ENCODE measurements at places on chromosomes 11 and 22. TPM values are rescaled to one million over a fixed set of nuclear protein-coding genes. Genes with fewer than 3 reads are reported as not detected.

DNA sequence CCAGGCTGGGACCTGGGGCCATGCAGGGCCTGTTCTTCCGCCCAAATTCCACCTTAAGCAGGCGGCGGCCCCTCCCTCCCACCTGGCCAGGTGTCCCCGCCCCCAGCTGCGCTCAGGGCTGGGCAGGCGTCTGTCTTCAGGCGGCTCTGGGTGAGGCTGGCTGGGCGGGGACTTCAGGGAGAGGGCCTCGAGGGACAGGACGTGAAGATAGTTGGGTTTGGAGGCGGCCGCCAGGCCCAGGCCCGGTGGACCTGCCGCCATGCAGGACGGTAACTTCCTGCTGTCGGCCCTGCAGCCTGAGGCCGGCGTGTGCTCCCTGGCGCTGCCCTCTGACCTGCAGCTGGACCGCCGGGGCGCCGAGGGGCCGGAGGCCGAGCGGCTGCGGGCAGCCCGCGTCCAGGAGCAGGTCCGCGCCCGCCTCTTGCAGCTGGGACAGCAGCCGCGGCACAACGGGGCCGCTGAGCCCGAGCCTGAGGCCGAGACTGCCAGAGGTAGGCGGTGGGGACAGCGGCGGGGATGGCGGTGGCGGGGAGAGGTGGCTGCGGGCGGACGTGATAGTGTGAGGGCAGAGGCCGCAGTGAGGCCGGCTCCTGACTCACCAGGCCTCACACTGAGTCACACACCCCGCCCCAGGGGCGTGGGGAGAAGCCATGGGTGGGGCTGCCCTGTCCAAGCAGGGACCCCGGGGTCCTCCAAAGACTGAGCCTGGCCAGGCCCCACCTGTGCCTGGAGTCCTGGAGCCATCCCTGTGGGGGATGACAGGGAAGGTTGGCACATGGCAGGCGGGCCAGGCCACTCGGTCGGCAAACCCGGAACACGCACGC, at the start of gene PKP3:
Gene PKP3, plus strand, starts transcription at position 176 of the 824 bp plus-strand sequence. Its CDS starts 84 bp downstream, at position 260.
- peak within 1 kb of the TSS; percentile 76 for H3K27ac ChIP-seq
- no peak for DNase-seq
- peaks cover 4% of the 10 kb centered on the region for H3K4me1 ChIP-seq
- H3K36me3 ChIP-seq: no peaks in the 10 kb centered on the region
- no peaks in the 10 kb centered on the region for H3K27me3 ChIP-seq

DNA sequence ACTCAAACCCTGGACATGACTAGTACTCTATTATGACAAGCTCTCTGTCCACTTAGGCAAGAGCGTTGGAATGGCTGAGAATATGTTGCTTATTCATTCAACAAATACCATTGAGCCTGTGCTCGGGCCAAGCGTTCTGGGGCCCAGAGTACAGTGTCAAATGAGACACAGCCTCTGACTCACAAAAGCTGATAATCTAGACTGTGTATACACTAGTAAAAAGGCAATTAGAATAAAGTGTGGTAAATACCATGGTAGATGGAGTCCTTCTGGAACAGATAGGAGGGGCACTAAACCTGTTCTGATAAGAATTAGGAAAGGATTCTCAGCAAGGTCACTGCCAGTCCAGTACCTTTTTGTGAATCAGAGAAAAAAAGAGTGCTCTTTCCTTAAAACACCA, 24.7 kb downstream of the KCNE3 start:
- H3K4me1 ChIP-seq: no peaks in the 10 kb centered on the region
- no peaks in the 10 kb centered on the region for H3K36me3 ChIP-seq
- no peak for DNase-seq
- H3K27me3 ChIP-seq: no peaks in the 10 kb centered on the region
- no peak overlapping the region for H3K4me3 ChIP-seq

GRCh38 chr11:128155590-128155989, 431.8 kb downstream of the ETS1 start:
- H3K27ac ChIP-seq: no peak overlapping the region
- no peaks in the 10 kb centered on the region for H3K36me3 ChIP-seq
- no peaks in the 10 kb centered on the region for H3K4me1 ChIP-seq
- H3K4me3 ChIP-seq: no peak overlapping the region
- DNase-seq: no peak
- no peaks in the 10 kb centered on the region for H3K27me3 ChIP-seq

DNA sequence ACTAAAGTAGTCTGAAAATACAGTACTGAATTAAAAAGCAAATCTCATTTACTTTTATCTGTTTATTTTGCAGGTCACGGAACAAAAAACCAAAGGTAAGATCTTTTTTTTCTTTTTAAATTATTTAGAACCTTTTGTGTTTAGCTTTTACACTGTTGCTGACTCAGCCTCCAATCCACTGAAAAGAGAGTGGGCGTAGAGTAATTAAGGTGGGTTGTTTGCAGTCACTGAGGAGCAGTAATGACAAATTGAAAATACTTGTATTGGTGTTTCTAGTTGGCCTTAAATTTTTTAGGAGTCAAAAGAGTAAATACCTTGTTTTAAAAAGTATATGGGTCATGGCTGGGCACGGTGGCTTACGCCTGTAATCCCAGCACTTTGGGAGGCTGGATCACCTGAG, 73.4 kb downstream of the TNRC6B start:
- H3K27ac ChIP-seq: no peak overlapping the region
- peaks cover 46% of the 10 kb centered on the region for H3K4me1 ChIP-seq
- DNase-seq: no peak

- DNase-seq: no peak
- H3K36me3 ChIP-seq: no peaks in the 10 kb centered on the region
- H3K4me1 ChIP-seq: peaks cover 4% of the 10 kb centered on the region
Measured at GRCh38 chr11:128597209-128597608, 9.9 kb upstream of the ETS1 start.

DNA sequence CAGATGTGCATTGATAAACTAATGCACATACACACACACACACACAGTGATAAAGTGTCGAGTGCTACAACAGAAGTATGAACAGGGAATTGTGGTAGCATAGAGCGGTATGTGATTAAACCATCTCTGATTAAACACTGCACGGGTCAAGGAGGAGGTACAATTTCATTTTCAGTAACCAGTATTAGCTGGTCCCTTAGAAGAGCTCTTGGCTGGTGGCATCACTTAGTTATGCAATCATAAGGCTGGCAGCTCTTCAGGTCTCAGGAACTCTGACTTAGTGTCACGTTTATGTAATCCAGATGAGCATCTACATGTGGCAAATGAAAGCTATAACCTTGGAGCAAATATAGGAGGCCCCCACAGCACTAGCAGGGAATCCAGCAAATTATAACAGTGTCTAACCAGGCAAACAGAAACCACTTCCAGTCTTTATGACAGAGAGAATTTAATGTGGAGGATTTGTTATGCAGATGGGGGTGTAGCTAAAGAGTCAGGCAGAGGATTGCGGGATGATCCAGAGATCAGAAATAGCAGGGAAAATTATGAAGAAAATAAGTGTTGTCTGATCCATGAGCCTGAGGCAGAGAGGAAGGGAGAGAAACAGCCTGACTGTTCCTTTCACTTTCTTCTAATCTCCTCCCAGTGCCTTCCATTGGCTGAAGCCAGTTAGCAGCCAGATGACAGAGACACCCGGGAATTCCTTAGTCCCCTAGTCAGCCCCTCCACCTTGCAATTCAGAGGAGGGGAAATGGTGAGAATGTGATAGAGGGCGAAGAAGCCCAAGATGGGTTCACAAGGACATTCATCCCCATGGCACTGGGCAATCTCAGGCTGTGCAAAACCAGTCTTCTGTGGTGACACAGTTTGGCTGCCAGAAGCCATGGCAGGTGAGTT, 533.1 kb upstream of the TENM4 start:
- no peaks in the 10 kb centered on the region for H3K27me3 ChIP-seq
- H3K36me3 ChIP-seq: no peaks in the 10 kb centered on the region
- H3K4me1 ChIP-seq: no peaks in the 10 kb centered on the region
- H3K4me3 ChIP-seq: no peak overlapping the region

The SCGB1A1 gene
- not detected for total RNA-seq

DNA sequence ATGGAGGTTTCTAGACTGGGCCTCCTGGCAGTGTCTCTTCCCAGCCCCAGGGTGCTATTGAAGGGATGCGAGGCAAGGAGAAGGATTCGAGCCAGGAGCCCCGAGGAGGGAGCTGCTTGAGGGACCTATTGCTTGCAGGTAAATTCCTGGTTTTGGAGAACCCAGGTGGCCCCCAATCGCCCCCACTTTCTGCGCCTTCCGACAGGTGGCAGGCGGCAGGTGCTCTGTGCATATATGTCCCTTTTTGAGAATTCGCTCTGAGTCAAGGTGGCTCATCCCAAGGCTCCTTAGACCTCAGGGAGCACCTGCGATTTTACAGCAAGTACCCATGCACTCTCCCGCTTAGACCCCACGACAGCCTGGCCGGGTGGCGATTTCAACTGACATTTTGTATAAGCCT, 40.3 kb upstream of the SHISAL1 start:
- no peak overlapping the region for H3K27ac ChIP-seq
- H3K36me3 ChIP-seq: no peaks in the 10 kb centered on the region
- no peaks in the 10 kb centered on the region for H3K27me3 ChIP-seq
- DNase-seq: no peak
- H3K4me1 ChIP-seq: no peaks in the 10 kb centered on the region
- H3K4me3 ChIP-seq: no peak overlapping the region

The KRTAP5-7 gene
- not detected for total RNA-seq

The NRGN gene
- 6.4 TPM for total RNA-seq

DNA sequence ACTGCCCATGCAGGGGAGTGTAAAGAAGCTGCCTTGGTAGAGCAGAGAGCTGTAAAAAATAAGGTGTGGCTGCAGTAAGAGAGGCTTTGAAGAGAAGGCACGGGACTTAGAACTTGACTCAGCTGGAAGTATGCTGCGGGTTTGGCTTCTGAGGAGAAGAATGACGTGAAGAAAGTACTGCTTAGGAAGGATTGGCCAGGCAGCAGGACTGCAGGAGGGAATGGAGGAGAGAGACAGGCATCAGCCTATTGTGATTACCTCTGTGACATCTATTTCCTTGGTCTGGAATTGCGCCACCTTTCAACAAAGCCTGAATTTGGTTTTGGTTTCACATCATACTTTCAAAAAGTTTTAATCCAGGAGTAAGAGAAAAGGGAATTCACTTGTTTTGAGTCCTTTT, 22.5 kb downstream of the PRRG4 start:
- DNase-seq: no peak
- H3K27me3 ChIP-seq: no peaks in the 10 kb centered on the region
- H3K4me1 ChIP-seq: no peaks in the 10 kb centered on the region
- no peak overlapping the region for H3K27ac ChIP-seq
- H3K36me3 ChIP-seq: no peaks in the 10 kb centered on the region
